ENCODE measurements at places on chromosomes 11 and 22.

- DNase-seq, result no peak
Observed at GRCh38 chr22:28208787-28209186, 289.7 kb upstream of the PITPNB start.

GRCh38 chr11:10209326-10209725, 84.7 kb downstream of the SBF2 start:
- DNase-seq, result no peak

GRCh38 chr11:79409330-79409729, 31.5 kb downstream of the TENM4 start:
- no peak for DNase-seq

- DNase-seq, result no peak
Observed at GRCh38 chr11:43408277-43408676, 49.6 kb downstream of the TTC17 start.

GRCh38 chr11:63635762-63636465, 21.7 kb upstream of the PLAAT3 start:
- peak; percentile 71 for DNase-seq

- DNase-seq, result no peak
Observed at GRCh38 chr11:120880498-120881175, 143.3 kb upstream of the TBCEL start.

- no peak for DNase-seq
Observed at GRCh38 chr11:6437423-6437822, 3.4 kb downstream of the HPX start.

- peak; percentile 92 for DNase-seq
Observed at GRCh38 chr11:9613830-9614762, 40.6 kb downstream of the WEE1 start.

- DNase-seq, result peak; percentile 73
Observed at GRCh38 chr11:33045551-33046255, 6.3 kb downstream of the TCP11L1 start.

GRCh38 chr11:66818231-66818955, 24.8 kb upstream of the RCE1 start:
- no peak for DNase-seq

- no peak for DNase-seq
Observed at GRCh38 chr11:120096369-120097191, 41.3 kb downstream of the TRIM29 start.

DNA sequence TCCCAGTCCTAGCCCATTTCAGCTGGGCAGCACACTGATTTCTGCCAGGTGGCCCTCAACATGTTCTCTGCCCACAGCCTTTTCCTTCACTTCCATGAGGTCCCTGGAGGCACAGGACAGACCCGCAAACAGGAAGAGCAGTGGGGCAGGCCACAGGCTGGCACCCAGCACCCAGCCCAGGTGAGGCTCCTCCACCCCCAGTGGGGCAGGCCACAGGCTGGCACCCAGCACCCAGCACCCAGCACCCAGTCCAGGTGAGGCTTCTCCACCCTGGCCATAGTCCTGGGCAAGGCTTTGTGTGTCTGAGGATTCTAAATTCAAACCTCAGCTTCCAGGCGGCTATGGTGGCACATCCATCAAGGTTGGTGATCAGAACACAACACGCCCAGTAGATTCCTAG, 1413.0 kb downstream of the BRD1 start:
- no peak for DNase-seq

GRCh38 chr22:29842740-29843139, 4.7 kb upstream of the ASCC2 start:
- peak; percentile 19 for DNase-seq

DNA sequence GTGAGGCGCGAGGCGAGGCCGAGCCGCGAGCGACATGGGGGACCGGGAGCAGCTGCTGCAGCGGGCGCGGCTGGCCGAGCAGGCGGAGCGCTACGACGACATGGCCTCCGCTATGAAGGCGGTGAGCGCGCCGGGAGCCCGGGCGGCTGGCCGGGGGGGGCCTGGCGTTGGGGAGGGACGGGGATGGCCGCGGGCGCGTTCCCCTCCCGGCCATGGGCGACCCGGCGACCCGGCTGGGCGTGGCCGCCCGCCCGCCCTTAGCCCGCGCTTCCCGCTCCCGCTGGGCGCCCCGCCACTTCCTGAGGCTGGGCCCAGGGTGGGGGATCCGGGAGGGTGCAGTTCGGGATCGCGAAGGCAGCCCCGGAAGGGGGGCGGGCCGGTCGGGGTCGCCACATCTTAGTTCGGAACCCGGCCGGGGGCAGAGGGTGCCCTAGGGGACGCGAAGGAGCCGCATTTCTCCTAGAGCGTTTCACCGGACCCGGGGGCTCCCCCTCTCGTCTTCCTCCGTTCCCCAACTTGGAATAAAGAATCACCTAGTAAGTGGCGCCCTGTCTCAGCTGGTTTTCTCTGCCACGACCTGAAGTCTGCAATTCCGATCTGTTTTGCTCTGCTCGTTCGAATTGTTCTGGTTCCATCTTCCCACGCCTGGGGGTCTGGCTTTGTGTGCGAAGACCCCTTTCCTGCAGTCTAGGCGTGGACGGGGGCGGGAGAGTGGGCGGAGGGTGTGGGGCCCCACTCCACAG, 536 bp downstream of the YWHAH start:
- DNase-seq, result peak; percentile 28

- no peak for DNase-seq
Observed at GRCh38 chr11:100789500-100789899, 102.4 kb downstream of the ARHGAP42 start.

DNA sequence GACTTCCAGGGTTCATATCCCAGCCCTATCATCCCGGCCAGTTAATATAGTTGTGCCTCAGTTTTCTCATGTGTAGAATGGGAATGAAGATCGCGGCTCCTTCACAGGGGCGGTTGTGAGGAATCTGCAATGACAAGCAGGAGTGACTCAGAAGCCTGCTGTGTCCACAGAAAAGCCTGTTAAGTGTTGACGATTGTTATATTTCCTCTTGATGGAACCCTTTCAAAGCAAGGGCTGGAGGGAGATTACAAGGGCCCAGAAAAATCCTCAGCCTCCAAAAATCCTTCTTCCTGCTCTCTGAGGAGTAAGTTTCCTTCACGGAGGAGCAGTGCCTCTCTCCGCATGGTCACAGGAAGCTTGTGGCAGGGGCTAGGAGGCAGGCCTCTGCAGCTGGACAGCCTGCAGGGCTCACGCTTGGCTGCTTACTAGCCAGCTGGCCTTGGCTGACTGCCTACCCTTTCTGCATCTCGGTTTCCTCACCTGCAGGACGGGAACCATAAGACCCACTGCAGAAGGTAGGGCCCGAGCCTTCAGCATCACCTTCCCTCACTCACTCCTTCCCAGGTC, 63.4 kb downstream of the CACNG2 start:
- DNase-seq, result no peak

DNA sequence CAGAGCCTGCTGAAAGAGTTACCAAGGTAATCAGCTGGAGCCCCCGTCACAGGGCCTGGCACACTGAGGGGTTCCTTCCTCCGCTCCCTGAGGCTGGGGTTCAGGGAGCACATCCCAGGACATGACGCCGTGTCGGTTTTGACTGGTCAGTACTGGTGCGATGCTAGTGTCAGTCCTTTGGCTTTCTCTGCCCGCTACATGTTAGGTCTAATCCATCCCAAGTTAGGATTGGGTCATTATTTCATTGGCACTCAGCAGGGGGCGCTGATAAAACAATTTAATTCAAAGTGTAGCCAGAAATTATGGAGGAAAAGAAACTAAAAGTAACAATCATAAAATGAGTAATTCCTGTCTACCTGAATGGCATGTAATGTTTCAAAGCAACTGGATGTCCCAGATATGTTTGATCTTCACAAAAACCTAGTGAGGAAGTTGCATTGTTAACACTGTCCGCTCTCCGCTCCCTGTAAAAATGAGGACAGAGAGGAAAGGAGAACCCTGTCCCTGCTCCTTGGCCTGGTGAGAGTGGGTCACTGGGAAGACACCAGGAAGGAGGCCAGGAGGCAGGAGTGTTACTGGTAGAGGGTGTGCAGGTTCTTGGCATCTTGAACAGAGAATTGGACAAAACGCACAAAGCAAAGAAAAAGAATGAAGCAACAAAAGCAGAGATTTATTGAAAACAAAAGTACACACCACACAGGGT, 27.1 kb downstream of the TSKU start:
- peak; percentile 19 for DNase-seq

GRCh38 chr11:103683576-103683975, 352.9 kb upstream of the DDI1 start:
- no peak for DNase-seq

DNA sequence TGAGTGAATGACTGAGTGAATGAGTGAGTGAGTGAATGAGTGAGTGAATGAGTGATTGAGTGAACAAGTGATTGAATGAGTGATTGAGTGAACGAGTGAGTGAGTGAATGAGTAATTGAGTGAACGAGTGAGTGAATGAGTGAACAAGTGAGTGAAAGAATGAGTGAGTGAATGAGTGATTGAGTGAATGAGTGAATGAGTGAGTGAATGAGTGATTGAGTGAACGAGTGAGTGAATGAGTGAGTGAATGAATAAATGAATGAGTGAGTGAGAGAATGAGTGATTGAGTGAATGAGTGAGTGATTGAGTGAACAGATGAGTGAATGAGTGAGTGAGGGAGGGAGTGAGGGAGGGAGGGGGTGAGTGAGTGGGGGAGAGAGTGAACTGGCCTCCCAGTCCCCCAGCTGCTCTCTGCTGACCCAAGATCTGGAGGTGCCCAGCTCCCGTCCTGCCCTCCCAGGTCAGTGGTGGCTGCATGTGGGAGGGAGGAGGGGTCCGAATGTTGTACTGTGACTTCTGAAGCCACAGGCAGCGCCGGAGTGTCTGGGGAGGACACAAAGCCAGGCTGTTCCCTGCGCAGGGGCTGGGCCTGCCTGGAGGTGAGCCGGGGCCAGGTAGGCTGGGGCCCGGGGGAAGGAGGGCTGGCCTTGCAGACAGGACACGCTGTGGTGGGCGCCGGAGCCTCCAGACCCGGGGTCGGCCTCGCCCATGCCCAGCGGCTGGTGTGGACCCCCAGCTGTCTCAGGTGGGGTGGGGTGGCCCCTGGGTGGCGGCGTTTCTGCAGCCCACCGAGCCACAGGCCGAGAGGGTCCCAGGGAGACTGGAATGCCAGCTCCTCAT, 17.8 kb upstream of the PIM3 start:
- no peak for DNase-seq

- DNase-seq, result no peak
Observed at GRCh38 chr11:13680501-13681264, 12.2 kb downstream of the FAR1 start.

DNA sequence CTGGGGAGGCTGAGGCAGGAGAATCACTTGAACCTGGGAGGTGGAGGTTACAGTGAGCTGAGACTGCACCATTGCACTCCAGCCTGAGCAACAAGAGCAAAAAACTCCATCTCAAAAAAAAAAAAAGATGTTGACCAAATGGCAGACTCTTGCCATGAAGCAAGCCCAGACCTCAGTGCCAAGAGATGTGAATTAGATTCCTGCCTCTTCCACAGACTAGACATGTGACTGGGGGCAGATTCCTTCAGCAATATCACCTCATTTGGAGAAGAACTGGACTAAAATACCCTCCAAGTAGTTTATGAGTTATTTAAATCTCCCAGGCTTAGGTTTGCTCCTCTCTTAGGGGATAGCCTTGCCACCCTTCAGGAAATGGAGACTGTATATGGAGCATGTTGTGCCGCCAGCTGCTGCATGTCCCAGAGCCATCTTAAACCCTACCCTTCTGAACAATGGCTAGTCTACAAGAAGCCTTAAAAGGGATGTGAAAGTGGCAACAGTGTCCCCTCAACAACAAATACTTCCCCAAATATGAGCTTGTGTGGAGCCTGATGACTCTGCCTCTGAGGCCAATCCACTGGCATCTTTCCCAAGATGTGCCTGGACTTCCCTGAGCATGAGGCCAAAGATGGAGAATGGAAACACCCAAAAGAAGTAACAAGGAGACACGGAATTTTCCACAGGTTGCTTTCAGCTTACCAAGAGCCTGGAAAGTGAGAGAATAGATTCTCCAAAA, 763 bp upstream of the MS4A7 start:
- no peak for DNase-seq

GRCh38 chr22:31637891-31638618, 24.0 kb downstream of the PISD start:
- no peak for DNase-seq

DNA sequence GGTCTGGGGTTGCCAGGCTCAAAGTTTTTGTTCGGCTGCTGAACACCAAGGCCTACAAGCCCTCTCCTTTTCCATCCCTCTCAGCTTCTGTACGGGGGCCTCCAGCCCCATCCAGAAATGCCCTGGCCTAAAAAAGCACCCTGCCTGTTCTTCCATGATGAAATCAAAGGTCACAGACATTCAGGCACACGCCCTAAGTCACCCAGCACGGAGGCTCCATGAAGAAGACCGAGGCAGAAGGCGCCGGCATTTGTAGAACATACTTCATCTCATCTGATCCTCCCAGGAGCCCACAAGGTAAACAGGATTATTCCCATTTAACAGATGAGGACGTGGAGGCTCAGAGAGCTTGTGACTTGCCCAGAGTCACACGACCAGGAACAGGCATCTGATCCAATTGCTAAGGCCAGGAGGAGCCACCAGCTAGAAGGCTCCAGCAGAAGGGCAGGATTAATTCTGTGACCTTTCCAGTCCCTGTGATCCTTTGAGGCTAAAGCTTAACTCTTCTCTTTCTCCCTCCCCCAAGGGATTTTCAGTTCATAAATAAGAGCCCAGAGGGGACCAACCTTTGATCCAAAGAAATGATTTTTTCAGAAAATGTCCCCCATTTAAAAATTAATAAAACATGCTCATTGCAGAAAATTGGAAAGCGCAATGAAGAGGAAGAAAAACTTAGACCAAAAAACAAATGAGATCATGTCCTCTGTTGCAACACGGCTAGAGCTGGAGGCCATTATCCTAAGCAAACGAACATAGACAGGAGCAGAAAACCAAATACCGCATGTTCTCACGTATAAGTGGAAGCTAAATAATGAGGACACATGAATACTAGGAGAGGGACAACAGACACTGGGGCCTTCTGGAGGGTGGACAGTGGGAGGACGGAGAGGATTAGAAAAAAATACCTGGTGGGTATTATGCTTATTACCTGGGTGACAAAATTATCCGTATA, 38.7 kb downstream of the CYTH4 start:
- DNase-seq, result no peak

- DNase-seq, result no peak
Observed at GRCh38 chr22:35418088-35418487, 18.1 kb downstream of the MCM5 start.

DNA sequence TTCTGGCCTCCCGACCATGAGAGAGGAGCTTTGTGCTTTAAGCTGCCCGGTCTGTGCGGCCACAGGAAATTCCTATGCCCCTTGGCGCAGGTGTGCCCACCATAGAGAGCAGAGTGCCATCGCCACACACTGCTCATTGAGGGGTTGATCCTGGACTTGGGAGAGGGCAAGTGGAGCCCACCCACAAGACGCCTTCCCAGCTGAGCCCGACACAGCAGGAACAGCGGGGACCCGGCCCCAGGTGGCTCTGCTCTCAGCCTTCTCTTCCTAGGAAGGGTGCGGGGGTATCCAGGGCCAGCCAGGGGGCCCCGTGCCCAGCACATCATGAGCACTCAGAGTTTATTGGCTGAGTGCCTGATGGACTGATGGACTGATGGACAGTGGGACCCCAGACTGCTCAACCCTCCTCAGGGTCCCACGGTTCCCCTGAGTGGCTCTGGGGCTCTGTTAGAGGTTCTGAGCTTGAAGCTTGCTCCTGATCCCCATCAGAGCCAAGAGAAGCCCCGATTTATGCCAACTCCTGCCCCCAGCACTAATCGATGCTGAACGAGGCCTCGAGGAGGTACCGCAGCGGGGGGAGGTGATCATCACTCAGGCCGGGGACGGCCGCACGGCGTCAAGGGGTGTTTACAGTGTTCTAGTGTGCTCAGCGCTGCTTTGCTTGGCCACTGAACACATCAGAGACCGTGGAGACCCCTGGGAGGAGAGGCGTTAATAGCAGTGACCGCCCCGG, 13.5 kb upstream of the MRGPRD start:
- no peak for DNase-seq

Measured in LoVo (cell line).